Activated CD4-positive, alpha-beta T cell treated with anti-CD3 and anti-CD28 coated beads for 1 hour (primary cell): ENCODE measurements at places on chromosomes 4 and X.

- no peak for DNase-seq
These were observed 14.1 kb downstream of the GRK4 start for GRCh38 chr4:2977211-2978088.

DNA sequence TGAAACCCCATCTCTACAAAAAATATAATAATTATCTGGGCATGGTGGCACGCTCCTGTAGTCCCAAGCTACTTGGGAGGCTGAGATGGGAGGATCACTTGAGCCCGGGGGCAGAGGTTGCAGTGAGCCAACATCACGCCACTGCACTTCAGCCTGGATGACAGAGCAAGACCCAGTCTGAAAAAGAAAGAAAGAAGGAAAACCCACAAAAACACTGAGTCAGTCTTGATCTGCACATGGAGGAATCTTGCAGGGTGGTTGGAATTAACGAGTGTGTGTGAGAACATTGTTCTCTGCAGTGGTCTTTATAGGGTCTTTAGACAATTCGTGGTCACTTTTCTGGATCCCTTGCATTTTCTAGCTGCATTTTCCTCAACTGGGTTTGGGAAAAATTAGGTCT lies 23.2 kb downstream of the ADD1 start:
- DNase-seq = no peak

GRCh38 chr4:184727430-184727829 lies 6.5 kb downstream of the CENPU start:
- no peak for DNase-seq

DNA sequence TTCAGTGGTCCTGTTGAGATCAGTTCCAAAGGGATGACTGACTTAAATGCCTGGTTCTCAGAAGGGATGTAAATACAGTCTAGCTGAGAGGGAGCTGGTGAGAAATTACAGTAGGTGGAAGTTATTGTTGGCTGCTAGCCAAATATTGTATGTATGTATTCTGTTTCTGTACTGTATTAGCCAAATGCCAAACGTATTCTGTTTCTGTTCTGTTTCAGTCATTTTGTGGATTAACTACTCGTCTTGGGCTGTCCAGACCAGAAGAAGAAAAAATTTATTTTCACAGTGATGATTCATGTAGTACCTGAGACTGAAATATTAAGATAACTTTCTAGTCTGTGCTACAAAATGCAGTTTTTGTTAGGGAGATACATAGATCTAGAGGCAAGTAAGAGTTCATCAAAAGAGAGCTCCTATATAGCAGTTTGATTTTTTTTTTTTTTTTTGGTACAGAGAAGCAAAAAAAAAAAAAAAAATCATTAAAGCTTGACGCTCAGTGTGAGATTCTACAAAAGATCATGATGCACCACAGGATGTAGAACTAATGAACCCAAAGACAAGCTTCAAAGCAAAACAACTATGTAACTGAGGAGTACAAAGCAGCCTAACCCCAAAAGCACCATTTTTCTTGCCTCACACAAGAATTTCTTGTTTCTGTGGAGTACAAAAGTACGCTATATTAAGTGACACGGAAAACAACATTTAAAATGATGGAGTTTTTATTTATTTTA lies 54.8 kb downstream of the CASP6 start:
- no peak for DNase-seq

GRCh38 chr4:27638163-27638915 lies 777.7 kb downstream of the STIM2 start:
- no peak for DNase-seq

GRCh38 chrX:11188664-11189063 lies 77.5 kb downstream of the HCCS start:
- DNase-seq = no peak

- no peak for DNase-seq
These were observed 274.7 kb upstream of the AGTR2 start for GRCh38 chrX:115895678-115896329.

DNA sequence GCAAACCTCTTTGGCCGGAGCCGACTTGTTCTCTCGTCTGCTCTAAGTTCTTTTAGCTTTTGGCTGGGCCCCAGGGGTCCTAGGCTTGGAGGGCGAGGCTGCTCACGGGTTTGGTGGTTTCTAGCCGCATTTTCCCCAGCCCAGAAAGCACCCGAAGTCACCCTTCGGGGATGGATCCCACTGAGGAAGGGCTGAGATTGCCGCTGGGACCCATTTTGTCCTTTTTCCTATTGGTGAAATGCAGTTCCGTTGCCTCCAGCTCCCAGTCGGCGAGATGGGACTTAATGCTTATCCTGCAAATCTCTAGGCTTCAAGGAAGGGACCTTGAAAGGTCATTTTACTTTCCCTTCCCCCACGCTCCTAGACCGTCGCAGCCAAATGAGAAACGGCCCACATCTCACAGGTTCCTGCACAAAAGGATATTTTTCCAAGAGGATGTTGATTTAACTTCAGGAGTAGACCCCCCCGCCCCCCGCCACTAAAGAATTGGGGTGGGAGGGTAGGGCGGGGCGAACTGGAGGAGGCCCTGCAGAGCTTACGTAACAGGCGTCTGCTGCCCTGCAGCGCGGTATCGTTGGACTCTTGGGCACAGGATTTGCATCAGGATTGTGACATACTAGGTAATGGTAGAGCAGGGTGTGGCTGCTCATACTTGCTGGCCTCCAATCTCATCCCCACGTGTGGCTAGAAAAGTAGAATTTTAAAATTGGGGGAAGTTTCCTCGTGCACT lies 564 bp downstream of the PGK1 start:
- no peak for DNase-seq

GRCh38 chr4:145452447-145453162 lies 29.0 kb upstream of the SMAD1 start:
- DNase-seq = no peak

GRCh38 chr4:58368221-58368620 lies 1258.0 kb upstream of the IGFBP7 start:
- DNase-seq = no peak

DNA sequence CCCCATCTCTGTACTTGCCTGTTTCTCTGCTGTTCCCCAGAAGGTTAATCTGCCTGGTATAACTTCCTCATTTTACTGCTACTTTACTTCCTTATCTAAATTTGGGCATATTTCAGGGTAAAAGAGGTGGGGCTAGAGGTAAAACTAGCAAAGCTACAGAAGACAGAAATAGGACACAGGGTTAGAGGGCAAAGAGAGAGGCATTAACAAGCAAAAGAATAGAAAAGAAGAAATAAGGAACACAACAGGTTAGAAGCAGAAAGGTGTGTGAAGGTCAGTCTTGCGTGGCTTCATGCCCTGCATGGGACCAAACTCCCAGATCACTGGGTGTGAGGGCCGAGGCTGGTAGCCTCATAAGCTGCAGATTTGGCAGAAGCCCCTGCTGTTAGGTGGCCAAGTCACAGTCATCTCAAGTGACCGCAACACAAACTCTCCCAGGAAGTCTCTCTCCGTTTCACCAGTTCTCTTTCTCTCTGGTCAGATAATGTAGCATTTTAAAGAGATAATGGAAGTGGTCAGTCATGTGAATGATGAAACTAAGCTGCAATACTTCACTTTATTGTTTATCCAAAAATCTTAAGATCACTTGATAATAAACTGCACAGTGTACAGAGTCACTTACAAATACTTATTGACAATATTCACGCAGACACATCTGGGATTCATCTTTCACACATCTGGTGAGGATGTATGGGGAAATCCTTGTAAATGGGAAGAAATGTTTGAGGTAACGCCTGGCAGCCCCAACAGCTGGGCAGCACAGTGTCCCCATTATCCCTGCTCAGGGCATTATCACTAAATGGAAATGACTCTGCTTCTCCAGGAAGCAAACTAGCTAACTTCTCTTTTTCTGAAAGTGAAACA lies 16.4 kb downstream of the TMEM154 start:
- DNase-seq = no peak

DNA sequence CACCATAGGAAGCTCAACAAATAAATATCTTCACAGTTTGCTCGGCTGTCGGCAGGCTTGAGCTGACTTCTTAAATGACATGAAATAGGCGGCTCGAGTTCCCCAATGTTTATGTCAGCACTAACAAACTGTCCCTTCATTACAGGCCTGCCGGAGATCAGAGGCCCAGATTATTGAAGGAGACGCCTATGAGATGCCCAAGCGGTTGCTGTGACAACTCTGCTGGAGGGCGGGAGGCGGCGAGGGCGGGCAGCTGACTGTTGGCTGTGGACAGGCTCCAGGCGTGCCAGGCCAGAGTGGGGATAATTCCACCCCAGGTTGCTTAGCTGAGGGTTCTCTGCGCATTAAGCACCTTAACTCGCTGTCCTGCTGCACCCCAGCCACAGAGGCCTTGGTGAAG lies 39.2 kb upstream of the MSX1 start:
- DNase-seq = no peak

DNA sequence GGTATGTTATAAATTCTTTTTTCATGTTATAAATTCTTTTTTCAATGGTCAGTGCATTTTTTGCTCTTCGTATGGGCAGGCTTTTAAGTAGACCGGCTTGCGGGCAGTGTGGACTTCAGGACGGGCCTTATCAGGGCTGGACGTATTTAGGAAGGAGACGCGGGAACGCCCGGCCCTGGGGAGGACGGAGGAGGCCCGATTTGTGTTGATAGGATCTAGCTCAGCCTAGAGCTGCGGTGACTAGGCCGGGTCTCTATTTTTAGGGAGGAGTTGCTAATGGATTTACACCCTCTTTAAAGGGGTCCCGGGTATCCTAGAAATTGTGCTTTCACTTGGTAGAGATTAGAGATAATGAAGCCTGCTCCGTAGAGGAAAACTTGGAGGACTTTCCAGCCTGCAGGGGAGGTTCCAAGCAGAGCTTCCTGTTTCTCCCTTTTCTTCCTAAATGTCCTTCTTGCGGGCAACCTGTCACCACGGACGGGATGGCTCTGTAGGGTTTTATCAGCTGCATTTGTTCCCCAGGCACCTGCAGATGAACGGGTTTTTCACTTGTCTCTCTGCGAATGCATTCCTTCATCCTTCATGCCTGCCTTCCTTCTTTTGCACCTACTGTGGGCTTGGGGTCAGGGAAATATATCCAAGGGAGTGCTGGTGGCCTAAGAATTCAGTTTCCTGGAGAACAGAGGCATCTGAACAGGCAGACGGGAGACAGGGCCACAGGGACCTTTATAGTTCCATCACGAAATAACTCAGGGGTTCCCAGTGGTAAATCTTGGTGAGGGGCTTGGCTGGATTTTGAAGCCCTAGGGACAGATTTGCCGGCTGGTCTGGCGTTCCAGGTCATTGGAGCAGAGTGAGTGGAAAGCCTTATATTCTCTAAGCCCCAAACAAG lies 1.4 kb downstream of the CD99 start:
- no peak for DNase-seq

- no peak for DNase-seq
These were observed 96.4 kb downstream of the ATP8A1 start for GRCh38 chr4:42560467-42560861.

- no peak for DNase-seq
These were observed 4.2 kb downstream of the HGFAC start for GRCh38 chr4:3445829-3446545.

GRCh38 chr4:53367721-53368120 lies 1.9 kb upstream of the SCFD2 start:
- DNase-seq = no peak

DNA sequence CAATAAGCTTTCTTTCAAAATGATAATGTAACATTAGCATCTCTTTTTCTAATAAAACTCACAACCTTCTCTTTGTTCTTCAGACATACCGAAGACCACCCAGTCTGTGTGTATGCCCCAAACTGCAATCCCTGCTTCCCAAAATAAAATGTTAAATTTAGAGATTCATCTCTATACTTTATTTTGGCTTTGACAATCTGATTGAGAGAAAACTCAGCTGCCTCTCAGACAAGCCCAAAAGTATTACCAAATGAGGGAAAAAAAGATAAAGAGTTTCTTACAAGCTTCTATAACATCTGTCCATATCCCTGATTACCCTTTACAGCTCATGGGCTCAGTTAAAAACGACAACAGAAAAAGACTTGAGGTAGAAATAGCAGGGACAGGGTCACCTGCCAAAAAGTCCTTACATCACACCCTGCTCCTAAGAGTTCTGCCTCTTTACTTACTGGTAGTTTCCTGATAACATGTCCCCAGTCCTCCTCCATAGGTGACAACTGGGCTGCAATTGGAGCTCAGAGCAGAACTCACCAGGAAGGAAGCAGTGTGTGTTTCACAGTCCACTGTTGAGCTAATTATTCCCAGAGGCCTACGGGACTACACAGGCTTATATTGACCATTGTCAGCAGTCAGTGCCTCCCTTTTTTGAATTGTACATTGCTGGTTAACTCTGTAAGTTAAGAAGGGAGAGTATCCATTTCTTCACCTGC lies 70.9 kb upstream of the FAM9C start:
- DNase-seq = no peak

GRCh38 chrX:114581528-114582263 lies 2.2 kb upstream of the HTR2C start:
- DNase-seq = no peak

GRCh38 chrX:154505734-154506133 lies 10.3 kb downstream of the FAM3A start:
- DNase-seq = no peak

- DNase-seq = no peak
These were observed 11.9 kb upstream of the NDUFC1 start for GRCh38 chr4:139314047-139314800.

DNA sequence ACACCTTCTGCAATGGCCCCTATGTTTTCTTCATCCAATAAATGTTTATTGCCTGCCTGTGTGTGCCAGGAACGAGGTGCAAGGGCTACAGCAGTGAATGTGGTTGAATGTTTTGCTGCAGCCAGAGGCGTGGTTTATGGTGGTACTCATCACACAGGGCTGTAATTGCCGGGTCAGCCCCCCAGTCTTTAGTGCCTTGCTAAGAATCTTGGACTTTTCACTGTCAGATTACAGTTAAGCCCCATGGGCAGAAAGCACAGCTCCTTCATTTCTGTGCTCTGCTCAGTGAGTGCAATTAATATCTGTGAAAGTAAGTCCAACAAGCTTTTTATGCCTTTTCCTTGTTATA lies 67.8 kb downstream of the TAPT1 start:
- DNase-seq = no peak

GRCh38 chrX:56975611-56976010 lies 19.7 kb downstream of the SPIN3 start:
- DNase-seq = no peak

- no peak for DNase-seq
These were observed 120.2 kb downstream of the KLHL8 start for GRCh38 chr4:87100168-87100567.

DNA sequence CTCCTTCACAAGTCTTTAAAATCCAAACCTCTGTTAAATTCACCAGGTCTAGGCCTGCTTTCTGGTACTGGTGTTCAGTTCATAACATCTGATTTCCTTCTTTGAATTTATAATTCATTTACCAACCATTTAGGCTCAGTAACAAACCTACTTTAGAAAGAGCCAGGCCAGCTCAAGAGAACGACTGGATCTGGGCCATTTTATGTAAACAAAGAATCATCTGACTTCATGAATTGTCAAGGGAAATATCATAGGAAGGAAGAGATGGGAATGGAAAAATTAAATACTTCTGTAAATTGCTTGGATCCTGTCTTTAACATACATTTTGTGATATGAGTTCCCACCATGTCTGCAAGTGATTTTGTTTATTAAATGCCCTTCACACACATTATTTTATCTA lies 36.5 kb downstream of the DCHS2 start:
- DNase-seq = no peak
